Stimulated activated CD4-positive, alpha-beta T cell treated with anti-CD3 and anti-CD28 coated beads, TNF-alpha, amount 100 ng/mL, for 1 hour (primary cell): ENCODE measurements at places on chromosomes 4 and X.

DNA sequence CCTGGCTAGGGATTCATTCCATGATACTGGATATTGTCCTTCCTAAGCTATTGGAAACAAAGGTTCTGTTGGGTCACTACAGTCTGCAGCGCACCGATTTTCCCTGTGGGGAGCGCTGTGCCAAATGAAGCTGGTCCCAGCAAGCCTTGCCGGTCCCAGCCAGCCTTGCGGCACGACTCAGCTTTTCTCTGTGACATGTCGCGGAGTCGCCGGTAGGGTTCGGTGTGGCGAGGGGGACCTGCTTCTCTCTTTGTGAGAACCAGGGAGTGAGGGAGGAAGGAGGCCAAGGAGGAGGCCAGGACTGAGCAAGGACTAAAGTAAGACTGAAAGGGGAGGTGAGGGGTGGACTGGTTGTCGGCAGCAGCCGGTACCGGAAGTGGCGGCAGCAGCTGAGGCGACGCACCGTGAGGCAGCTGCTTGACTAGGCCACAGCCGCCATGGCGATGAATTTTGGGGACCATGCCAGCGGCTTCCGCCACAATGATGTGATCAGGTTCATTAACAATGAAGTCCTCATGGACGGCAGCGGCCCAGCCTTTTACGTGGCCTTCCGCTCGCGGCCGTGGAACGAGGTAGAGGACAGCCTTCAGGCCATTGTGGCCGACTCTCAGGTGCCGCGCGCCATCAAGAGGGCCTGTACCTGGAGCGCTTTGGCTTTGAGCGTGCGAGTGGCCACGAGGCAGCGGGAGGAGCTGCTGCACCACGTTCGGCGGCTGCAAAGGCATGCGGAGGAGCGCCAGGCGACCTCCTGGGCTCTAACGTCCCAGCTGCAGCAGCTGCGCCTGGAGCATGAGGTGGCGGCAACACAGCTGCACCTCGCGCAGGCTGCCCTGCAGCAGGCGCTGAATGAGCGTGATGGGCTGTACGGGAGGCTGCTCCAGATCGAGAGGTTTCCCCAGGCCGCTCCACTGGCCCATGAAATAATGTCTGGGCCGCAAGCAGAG is at the start of gene TEX13D:
TSS of gene TEX13D (plus strand) at position 180 of the 944 bp plus-strand sequence. CDS start at position 438, 258 bp downstream.
- no peak for DNase-seq

GRCh38 chrX:94977986-94978385 is 1304.0 kb downstream of the FAM133A start:
- DNase-seq, result no peak

GRCh38 chr4:38857354-38858096 is 908 bp upstream of the TLR6 start:
- no peak for DNase-seq

DNA sequence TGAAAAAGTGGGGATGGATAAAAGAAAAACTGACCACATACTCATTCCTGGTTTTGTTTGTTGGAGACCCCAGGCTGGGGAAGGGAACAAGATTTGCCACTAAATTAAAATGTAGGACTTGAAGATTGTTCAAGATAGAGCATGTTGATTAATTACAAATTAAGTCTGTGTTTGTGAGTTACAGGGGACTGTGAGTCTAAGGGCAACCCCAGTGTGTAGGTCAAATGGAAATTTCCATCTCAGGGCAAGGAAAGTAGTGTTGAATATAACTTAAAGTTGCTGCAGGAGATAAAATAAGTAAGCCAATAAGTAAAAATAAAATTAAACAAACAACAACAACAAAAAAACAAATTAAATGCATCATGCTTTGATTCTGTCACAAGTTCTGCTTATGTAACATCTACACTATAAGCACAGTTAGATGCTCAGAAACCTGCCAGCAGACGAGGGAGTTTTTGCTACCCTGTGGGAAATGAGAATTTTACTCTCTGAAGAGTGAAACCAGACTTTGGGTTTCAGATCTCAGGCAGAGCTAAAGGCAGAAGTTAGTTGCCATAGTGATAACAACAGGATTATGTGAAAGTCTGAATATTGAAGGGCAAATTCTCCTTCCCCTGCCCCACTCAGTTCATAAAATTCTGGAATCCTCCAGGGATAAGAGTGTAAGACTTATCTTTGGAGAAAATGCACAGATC is 352.3 kb downstream of the GRXCR1 start:
- no peak for DNase-seq

DNA sequence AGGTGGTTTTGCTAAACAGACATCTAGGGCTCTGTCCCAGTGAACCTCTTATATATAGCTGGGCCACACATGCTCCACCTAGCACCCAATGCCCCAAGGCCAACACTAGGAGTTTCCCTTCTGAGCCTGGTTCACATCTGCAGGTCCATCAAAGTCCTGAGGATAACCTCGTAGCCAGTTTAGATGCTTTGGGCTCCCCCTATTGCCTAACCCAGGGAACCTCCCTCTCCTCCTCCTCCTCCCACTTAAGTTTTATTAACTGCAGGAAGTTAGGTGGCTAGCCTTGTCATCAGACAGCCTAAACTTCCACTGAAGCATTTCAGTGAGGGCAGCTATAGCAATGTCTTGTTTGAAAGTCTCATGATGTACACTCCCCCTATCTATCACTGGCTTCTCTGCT is 88.0 kb downstream of the GUCY2F start:
- DNase-seq, result no peak
